ENCODE measurements at places on chromosomes 3 and 15. TPM values are rescaled to one million over a fixed set of nuclear protein-coding genes. Genes with fewer than 3 reads are reported as not detected.
A peak's percentile ranks its signal among the peaks of the same experiment; 100 is the strongest.

GOLGA8J gene
- total RNA-seq, result not detected

DNA sequence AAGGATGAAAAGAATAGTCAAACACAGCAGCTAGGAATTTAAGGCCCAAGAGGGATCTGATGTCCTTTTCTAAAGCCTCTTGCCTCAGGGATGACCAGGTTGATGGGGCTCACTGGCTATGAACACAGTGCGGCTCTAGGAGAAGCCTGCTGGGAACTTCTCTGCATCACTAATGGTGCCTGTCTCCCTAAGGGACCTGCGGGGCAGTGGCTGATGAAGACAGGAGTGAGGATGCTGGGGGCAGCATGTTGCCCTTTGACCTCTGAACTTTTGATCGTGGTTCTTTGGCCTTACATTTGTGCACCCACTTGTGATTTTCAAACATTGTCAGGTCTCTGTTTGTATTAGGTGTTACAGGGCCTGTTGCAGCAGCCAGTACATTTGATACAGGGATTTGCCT, 64.9 kb upstream of the KLHL25 start:
- H3K4me3 ChIP-seq, result no peak overlapping the region
- DNase-seq, result peak; percentile 33
- H3K4me1 ChIP-seq, result peaks cover 12% of the 10 kb centered on the region
- H3K36me3 ChIP-seq, result no peaks in the 10 kb centered on the region
- H3K27ac ChIP-seq, result no peak overlapping the region
- peaks cover 2% of the 10 kb centered on the region for H3K27me3 ChIP-seq

- no peak overlapping the region for H3K4me3 ChIP-seq
- H3K27ac ChIP-seq, result no peak overlapping the region
- no peak for DNase-seq
- H3K27me3 ChIP-seq, result no peaks in the 10 kb centered on the region
- peaks cover 7% of the 10 kb centered on the region for H3K4me1 ChIP-seq
- H3K36me3 ChIP-seq, result no peaks in the 10 kb centered on the region
Measured at GRCh38 chr3:52931328-52931727, 34.0 kb upstream of the STIMATE start.

GRCh38 chr15:24734396-24734795, 58.8 kb downstream of the NPAP1 start:
- no peak for DNase-seq
- no peak overlapping the region for H3K4me3 ChIP-seq
- no peaks in the 10 kb centered on the region for H3K36me3 ChIP-seq
- no peaks in the 10 kb centered on the region for H3K4me1 ChIP-seq
- no peaks in the 10 kb centered on the region for H3K27me3 ChIP-seq

CCDC50 gene
- 144 TPM for total RNA-seq

DNA sequence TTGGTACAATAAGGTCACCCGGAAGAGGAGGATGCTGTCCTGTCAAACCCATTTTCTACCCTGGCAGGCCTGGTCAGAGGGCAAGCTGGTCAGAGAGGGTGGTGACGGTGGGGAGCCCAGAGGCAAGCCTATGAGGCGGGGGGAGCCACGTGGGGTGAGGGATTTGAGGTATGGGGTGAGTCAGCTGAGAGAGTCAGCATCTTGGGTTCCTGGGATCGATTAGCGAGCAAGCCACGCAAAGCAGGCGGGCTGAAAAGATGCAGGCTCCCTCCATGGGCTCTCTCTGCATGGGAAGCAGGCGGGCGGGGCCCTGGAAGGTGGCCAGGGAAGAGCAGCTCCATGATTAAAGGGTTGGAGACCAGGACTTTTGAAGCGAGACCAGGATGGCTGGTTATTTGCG, 48.1 kb downstream of the MAGEF1 start:
- no peak overlapping the region for H3K4me3 ChIP-seq
- peaks cover 1% of the 10 kb centered on the region for H3K27me3 ChIP-seq
- H3K27ac ChIP-seq, result no peak overlapping the region
- peaks cover 10% of the 10 kb centered on the region for H3K4me1 ChIP-seq

DNA sequence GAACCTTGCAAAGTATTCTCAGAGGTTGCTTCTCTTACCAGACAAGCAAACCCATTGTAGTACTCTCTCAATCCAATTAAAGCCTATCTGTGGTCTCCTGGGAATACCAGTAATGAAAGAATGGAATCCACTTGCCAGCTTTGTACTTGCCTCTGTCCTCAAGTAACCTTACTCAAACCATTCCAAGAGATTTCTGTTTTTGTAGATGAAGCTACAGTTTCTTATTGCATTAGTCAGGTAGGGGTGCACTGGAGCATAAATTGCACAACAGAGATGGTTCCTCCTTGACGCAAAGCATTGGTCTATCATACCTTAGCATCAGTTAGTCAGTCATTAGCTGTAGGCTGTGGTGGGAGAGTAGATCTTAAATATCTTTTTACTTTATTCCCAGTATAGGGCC, 52.9 kb downstream of the BTLA start:
- no peaks in the 10 kb centered on the region for H3K27me3 ChIP-seq
- DNase-seq, result no peak
- no peaks in the 10 kb centered on the region for H3K36me3 ChIP-seq
- peak overlapping the region; percentile 27 for H3K4me3 ChIP-seq
- H3K4me1 ChIP-seq, result peaks cover 8% of the 10 kb centered on the region

GRCh38 chr3:18223571-18223970, 201.6 kb downstream of the SATB1 start:
- peaks cover 12% of the 10 kb centered on the region for H3K4me1 ChIP-seq
- H3K27me3 ChIP-seq, result peaks cover 3% of the 10 kb centered on the region
- H3K4me3 ChIP-seq, result no peak overlapping the region
- no peak overlapping the region for H3K27ac ChIP-seq

DNA sequence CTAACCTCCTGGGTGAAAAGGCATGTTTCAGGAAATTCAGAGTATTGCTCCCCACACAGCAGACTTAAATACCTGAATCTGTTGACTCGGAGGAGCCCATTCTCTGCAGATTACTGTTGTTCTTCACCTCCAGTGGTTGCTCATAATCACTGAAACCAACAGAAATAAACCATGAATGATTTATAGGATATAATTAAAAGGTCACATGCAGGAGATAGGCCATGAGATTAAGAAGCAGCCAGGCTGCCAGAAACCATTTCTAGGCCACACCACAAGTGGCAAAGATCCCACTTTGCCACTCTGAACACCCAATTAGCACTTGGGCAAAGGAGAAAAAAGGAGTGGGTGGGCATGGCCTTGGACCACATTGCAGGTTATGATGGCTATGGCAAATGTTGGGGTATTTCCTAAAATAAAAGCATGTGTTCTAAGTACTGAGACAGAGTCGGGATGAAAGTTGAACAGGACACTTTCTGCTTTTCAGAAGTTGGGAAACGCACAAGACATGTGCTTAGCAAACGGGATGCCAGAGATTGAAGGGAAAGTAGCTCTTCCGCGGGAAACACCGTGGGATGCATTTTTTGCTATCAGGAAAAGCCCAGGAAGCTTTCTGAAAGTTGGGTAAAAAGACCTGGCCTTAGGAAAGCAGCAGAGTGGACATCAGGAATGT, 1.5 kb downstream of the CDC25A start:
- peaks cover 10% of the 10 kb centered on the region for H3K27me3 ChIP-seq
- H3K4me1 ChIP-seq, result peaks cover 8% of the 10 kb centered on the region
- peak overlapping the region; percentile 86 for H3K27ac ChIP-seq
- H3K36me3 ChIP-seq, result no peaks in the 10 kb centered on the region
- peak overlapping the region; percentile 95 for H3K4me3 ChIP-seq

DNA sequence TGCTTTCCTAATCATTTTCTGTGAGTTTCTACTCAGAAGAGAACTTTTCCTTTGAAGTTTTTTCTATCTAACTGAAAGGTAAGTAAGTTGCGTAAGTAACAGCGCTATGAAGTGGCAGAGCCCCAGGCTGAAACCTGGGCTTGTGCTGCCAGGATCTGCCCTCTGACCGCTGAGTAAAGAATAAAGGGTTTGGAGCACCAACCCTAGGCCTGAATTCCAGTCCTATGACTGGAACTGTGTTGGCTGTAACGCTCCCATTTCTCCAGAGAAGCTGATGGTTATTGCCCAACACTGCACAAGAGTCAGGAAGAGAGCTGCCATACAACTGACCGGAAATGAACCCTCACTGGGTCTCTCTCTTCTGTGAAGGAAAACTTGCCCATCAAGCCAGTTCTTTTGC, 87.0 kb downstream of the FOXB1 start:
- peaks cover 1% of the 10 kb centered on the region for H3K27me3 ChIP-seq
- no peak for DNase-seq
- H3K27ac ChIP-seq, result no peak overlapping the region
- no peaks in the 10 kb centered on the region for H3K36me3 ChIP-seq
- H3K4me1 ChIP-seq, result no peaks in the 10 kb centered on the region

CCDC80 gene
- total RNA-seq, result 0.86 TPM

- H3K4me1 ChIP-seq, result no peaks in the 10 kb centered on the region
- H3K36me3 ChIP-seq, result no peaks in the 10 kb centered on the region
- no peak overlapping the region for H3K4me3 ChIP-seq
Measured at GRCh38 chr3:45488591-45488990, 100.2 kb downstream of the LARS2 start.

- H3K27me3 ChIP-seq, result no peaks in the 10 kb centered on the region
- no peaks in the 10 kb centered on the region for H3K36me3 ChIP-seq
- H3K4me1 ChIP-seq, result no peaks in the 10 kb centered on the region
- H3K27ac ChIP-seq, result no peak overlapping the region
Measured at GRCh38 chr3:110562621-110563020, 509.0 kb upstream of the NECTIN3 start.

- no peak overlapping the region for H3K4me3 ChIP-seq
- H3K4me1 ChIP-seq, result peaks cover 3% of the 10 kb centered on the region
- no peaks in the 10 kb centered on the region for H3K27me3 ChIP-seq
- H3K36me3 ChIP-seq, result no peaks in the 10 kb centered on the region
- DNase-seq, result no peak
Measured at GRCh38 chr3:34212656-34213055, 414.2 kb downstream of the PDCD6IP start.

DNA sequence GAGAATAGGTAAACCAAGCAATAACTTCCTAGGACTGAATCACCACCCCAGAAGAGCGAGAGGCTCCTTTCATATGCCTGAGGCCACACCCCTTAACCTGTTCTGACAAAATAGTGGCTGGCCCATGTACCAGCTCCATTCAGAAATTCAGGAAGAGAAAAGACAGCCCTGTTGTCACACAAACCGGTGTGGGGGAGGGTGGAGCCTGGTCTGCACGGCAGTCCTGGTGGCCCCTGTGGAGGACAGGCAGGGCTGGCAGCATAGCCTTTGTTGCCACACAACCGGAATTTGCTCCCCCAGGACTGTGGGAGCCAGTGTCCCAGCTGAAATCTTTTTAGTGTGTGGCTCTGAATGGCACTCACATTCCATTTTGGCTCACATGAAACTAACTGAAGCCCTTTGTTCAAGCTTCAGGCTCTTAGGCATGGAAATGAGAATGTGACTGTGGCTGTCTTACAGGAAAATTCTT, 23.8 kb downstream of the RLBP1 start:
- H3K4me3 ChIP-seq, result no peak overlapping the region
- DNase-seq, result no peak
- H3K36me3 ChIP-seq, result no peaks in the 10 kb centered on the region
- no peaks in the 10 kb centered on the region for H3K27me3 ChIP-seq
- peaks cover 8% of the 10 kb centered on the region for H3K4me1 ChIP-seq

- H3K27me3 ChIP-seq, result no peaks in the 10 kb centered on the region
- H3K4me3 ChIP-seq, result no peak overlapping the region
- H3K36me3 ChIP-seq, result no peaks in the 10 kb centered on the region
- H3K4me1 ChIP-seq, result peaks cover 2% of the 10 kb centered on the region
- no peak for DNase-seq
Measured at GRCh38 chr15:100245487-100245820, 96.3 kb downstream of the ADAMTS17 start.

GRCh38 chr3:187456250-187456649, 88.1 kb downstream of the RTP4 start:
- H3K4me3 ChIP-seq, result no peak overlapping the region
- no peaks in the 10 kb centered on the region for H3K36me3 ChIP-seq
- H3K27me3 ChIP-seq, result peaks cover 2% of the 10 kb centered on the region
- no peak overlapping the region for H3K27ac ChIP-seq

- H3K27ac ChIP-seq, result peak overlapping the region; percentile 34
- H3K4me1 ChIP-seq, result peaks cover 13% of the 10 kb centered on the region
- peaks cover 4% of the 10 kb centered on the region for H3K27me3 ChIP-seq
- no peak for DNase-seq
- H3K36me3 ChIP-seq, result peaks cover 5% of the 10 kb centered on the region
- no peak overlapping the region for H3K4me3 ChIP-seq
Measured at GRCh38 chr3:217948-218347, 21.4 kb downstream of the CHL1 start.

- no peaks in the 10 kb centered on the region for H3K36me3 ChIP-seq
- H3K27me3 ChIP-seq, result peaks cover 1% of the 10 kb centered on the region
- H3K4me1 ChIP-seq, result peaks cover 8% of the 10 kb centered on the region
- no peak for DNase-seq
- H3K4me3 ChIP-seq, result no peak overlapping the region
Measured at GRCh38 chr3:15096046-15096445, 2.9 kb downstream of the RBSN start.

PIF1 gene
- total RNA-seq, result 8.6 TPM

DNA sequence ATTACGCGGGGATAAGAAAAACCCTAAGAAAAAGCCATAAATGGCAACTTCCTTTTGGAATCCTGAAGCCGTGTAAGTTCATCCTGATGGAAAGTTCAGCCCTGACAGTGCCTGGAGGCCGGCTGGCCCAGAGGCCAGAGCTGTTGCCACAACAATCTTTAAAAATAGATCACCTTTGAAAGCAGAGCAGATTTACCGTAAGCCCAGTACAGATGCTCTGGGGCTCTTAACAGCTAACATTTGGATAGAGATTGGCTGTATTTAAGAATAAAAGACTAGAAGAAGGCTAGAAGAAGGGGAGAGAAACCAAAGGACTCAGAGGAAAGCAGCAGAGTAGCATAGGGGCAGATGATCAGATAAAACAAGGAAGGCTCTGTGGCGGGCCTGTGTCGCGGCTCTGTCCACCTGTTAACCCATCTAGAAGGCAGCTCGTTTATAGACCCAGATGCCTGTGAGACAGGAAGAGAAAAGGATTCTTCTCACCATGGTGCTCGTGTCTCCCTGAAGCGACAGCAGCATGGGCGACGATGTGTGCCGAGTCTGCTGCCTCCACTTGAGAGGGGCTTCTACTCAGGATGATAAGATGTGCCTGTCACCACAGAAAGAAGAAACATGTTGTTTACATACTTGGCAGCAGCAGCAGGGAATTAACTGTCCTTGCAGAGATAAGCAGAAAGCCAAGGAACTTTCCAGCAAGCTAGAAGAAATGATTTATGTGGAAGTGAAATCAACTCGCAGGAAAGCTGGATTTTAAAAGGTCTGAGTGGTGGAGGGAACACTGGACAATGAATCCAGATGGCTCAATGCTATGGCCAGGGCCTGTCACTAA, 69.9 kb downstream of the SYNM start:
- H3K4me1 ChIP-seq, result peaks cover 16% of the 10 kb centered on the region
- no peak overlapping the region for H3K27ac ChIP-seq
- peaks cover 1% of the 10 kb centered on the region for H3K27me3 ChIP-seq
- DNase-seq, result no peak

CTDSPL2 gene
- total RNA-seq, result 37.4 TPM

- no peak overlapping the region for H3K27ac ChIP-seq
- no peaks in the 10 kb centered on the region for H3K36me3 ChIP-seq
- no peaks in the 10 kb centered on the region for H3K4me1 ChIP-seq
Measured at GRCh38 chr15:41512940-41513505, 604 bp downstream of the LTK start.

DNA sequence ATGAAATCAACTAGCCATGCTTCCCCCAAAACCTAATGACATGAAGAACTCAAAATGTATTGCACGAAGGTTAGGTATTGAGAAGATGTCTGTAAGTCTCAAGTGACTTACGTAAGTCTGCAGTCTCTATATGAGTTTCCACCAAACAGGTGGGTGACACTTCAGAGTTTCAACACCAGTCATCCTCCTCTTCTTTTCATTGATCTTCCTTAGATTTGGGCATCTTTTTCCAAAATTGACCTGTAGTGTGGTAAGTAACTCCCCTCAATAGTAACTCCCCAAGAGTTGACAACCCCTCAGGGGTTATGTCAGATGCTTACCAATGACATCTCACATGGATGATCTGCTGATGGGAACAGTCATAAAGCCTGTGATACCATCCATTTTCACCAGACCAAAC, 46.1 kb downstream of the GPR176 start:
- H3K4me1 ChIP-seq, result peaks cover 7% of the 10 kb centered on the region
- no peaks in the 10 kb centered on the region for H3K36me3 ChIP-seq
- no peak overlapping the region for H3K27ac ChIP-seq
- H3K4me3 ChIP-seq, result no peak overlapping the region
- H3K27me3 ChIP-seq, result peaks cover 4% of the 10 kb centered on the region
- no peak for DNase-seq
